Right lung (tissue), 10 donors: ENCODE measurements at places on chromosomes 5 and 9. TPM values are rescaled to one million over a fixed set of nuclear protein-coding genes. Genes with fewer than 3 reads are reported as not detected.

APBA1 gene
- polyA plus RNA-seq, result 11.8 TPM

ANKRD34B gene
- not detected for polyA plus RNA-seq

IL17B gene
- polyA plus RNA-seq, result 20.7 TPM

SLC1A1 gene
- 4.9 TPM for polyA plus RNA-seq

NRARP gene
- 8.7 TPM for polyA plus RNA-seq
